Stimulated activated CD4-positive, alpha-beta T cell treated with anti-CD3 and anti-CD28 coated beads, TNF-alpha, amount 100 ng/mL, for 4 hours (primary cell): ENCODE measurements at places on chromosomes 12 and 14.

DNA sequence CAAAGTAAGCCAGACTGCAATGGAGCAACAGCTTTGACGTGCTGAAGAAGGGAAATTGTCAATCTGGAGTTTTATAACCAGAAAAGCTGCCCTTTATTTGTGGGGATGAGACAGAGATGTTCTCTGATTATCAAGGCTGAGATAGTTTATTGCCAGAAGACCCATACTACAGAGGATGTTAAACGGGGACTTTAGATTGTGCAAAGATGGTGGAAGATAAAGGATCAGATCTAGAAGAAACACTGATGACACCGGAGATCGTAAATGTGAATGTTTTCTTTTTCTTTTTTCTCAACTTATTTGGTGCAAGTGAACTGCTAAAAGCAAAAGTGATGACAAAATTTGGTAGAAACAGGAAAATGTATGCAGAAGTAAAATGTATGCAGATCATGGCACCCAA, 178.3 kb upstream of the PLEKHG7 start:
- DNase-seq = no peak

- DNase-seq = no peak
These were observed 187.3 kb downstream of the MIPOL1 start for GRCh38 chr14:37384870-37385596.

DNA sequence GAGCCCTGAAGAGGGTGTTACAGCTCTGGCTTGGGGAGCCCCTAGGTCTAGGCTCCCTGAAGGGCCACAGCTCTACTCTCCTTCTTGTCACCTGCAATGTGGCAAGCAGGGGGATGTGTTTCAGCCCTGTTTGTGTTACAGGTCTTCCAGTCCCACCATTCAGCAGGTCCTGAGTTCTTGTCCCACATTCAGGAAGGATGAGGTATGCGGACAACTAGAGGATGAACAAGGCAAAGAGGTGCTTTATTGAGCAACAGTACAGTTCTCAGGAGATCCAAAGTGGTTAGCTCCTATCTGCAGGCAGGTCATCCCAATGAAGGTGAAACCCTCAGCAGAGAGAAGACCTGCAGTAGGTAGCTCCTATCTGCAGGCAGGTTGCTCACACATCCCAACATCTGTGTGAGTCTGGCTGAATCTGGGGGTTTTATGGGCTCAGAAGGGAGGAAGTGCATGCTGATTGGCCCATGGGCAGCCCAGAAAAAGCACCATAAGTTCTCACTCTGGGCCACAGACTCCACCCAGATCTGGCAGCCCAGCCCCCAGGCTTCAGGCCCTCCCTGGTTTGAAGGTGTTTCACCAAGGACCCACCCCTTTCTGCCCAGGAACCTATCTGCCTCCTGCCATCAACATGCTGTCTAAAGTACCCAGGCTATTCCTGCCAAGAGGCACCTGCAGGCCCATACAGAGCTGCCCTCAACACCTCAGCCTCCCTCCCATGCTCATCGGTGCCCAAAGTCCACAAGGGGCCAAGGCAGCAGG, 98.9 kb downstream of the NUAK1 start:
- DNase-seq = no peak

GRCh38 chr12:93273834-93274564, 103.7 kb upstream of the NUDT4 start:
- DNase-seq = no peak

DNA sequence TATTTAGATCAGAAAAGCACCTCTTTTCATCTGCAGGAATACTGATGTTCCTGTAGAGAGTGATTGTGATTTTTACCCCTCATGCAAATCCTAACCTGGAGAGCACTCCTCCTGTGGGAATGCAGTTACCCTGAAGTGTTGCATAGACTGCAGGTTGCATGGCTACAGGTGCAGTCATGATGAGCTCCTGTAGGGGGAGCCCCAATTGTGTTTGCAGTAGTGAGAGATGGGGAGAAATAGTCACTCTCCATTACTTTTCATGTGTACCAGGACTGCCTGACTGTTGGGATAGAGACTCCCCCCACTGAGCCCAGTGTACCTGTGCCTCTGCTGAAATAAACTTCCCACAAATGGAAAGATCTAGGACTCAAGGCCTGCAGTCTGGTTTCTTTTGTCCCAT, 1086.5 kb downstream of the SLC6A15 start:
- DNase-seq = no peak
